ENCODE measurements at places on chromosomes 5 and 9.

- DNase-seq: peak; percentile 25
Measured at GRCh38 chr5:109921735-109922380, 232.1 kb downstream of the MAN2A1 start.

- DNase-seq: no peak
Measured at GRCh38 chr9:106890608-106891007, 27.6 kb downstream of the ZNF462 start.

GRCh38 chr9:133580419-133580738 is 28.8 kb downstream of the FAM163B start:
- DNase-seq: no peak

- DNase-seq: no peak
Measured at GRCh38 chr5:6480133-6481051, 31.7 kb downstream of the UBE2QL1 start.

- DNase-seq: no peak
Measured at GRCh38 chr5:89097103-89097502, 214.1 kb upstream of the MEF2C start.

- no peak for DNase-seq
Measured at GRCh38 chr9:92934321-92934720, 13.0 kb upstream of the FGD3 start.

GRCh38 chr5:143350751-143351602 is 52.5 kb downstream of the NR3C1 start:
- DNase-seq: no peak

DNA sequence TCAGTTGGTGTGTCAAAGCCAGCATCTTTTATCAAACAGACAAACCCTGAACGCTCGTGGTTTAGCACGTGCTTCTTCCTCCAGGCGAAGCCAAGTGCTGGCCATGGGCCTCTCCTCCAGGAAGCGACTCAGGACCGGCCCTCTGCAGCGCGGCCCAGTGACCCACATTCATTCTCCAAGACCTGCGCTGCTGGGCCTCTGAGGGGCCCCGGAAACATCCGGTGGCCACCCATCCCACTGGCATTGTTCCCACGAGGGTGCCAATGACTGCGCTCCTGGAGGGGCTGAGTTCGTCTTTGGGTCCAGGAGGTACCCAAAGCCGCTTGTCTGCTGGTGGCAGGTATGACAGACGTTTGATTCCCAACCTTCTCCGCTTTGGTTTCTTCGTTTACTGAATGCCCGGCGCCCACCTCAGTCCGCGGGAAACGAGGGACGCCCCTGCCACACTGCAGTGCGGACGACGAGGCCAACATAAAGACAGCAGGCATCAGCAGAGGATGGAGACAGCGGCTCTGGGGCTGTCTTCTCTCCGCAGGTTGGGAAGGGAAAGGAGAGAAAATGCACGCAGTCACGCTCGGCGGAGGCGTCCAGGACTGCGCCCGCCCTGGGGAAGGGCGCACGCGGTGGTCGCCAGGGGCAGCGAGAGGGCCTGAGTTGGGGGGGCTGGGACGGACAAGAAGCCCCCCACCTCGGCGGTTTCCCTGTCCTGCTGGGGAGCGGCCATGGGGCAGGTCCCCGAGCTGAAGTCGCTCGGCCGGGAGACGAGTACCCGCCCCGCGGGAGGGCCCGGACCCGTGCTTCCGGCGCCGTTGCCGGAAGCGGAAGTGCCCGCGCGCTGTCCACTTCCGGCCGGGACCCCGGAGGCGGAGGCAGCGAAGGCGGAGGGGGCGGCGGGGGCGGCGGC is at the start of gene EXOC3:
Gene EXOC3, plus strand, starts transcription at position 842 of the 904 bp plus-strand sequence. CDS start 3,030 bp downstream, outside the sequence.
- DNase-seq: peak; percentile 66

DNA sequence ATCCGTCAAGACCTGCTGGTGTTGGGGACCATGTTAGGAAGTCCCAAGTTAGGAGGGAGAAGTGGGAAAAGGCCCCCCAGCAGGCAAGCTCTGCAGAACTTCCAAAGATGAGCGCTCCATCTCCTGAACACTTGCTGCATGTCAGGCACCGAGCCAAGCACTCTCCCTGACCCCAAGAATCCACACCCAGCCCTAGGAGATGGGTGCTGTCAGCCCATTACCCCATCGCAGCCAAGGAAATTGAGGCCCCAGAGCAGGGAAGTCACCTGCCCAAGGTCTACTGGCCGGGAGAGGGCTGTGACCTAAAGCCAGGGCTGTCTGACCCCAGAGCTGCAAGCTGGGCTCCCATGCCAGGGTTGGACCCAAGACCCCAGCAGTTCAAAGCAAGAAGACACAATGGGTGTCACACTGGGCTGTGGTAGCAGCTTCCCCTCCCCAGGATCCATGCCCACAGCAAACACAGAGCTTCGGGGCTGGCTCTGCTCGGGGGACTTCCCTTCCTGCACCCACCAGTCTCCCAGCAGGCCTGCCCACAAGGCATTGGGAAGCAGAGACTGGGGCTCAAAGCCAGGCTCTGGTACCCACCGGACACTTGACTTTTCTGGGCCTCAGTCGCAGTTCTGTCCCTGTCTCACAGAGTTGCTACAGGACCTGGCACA is 13.5 kb downstream of the EEIG1 start:
- DNase-seq: no peak

GRCh38 chr5:143361438-143361837 is 42.0 kb downstream of the NR3C1 start:
- no peak for DNase-seq

DNA sequence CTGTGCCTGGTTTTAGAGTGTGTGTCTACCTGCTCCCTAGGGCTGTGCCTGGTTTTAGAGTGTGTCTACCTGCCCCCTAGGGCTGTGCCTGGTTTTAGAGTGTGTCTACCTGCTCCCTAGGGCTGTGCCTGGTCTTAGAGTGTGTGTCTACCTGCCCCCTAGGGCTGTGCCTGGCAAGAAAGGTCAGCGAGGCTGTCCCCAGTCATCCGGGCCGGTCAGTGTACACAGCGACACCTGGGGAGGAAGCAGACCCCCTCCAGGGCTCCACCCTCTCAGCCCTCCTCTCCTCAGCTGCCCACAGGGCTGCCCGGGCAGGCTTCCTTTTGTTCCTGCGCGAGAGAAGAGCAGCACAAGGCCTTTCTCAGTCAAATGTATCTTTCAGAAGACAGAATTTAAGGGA is 4.1 kb downstream of the NRARP start:
- DNase-seq: no peak

GRCh38 chr9:14888875-14889274 is 21.4 kb downstream of the FREM1 start:
- no peak for DNase-seq

GRCh38 chr5:116453988-116454411 is 120.6 kb downstream of the SEMA6A start:
- no peak for DNase-seq

DNA sequence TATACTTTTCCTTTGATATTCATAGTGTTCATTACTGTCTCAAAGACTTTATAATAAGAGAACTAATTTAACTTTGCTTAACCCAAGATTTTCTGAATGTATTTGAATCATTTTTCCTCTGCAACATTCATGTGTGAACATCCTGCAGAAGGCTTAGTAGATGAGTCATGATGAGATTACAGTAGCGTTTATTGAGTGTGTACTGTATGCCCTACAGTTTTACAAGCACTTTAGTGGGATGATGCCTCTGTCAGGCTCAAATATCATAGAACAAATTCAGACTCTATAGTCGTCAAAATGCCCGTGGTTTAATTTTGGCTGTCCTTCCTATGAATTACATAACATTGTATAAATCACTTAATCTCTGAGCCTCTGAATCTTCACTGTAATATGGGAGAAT is 41.2 kb downstream of the FYB1 start:
- no peak for DNase-seq

- DNase-seq: no peak
Measured at GRCh38 chr5:6556089-6556801, 76.6 kb downstream of the NSUN2 start.

GRCh38 chr5:9947944-9948343 is 301.7 kb downstream of the ATPSCKMT start:
- DNase-seq: no peak

DNA sequence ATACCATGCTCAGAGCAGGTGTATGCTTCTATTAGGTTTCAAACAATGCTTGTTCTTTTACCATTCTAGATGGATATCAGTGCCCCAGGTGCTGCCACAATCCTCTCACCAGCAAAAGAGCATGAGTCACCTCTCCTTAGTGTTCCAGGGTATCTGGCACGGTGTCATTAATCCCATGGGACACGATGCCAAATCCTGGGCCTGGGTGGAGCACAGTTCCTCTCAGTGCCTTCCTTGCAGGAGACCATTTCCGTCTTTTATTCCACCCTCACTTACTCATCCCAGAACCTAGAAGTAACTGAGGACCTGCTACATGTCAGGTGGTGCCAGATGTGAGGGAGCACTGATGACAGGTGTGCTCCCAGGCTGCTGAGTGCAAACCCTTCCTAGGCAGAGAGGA is 1.3 kb upstream of the OR13J1 start:
- DNase-seq: no peak

- DNase-seq: no peak
Measured at GRCh38 chr5:133933169-133933509, 35.3 kb downstream of the C5orf15 start.

- no peak for DNase-seq
Measured at GRCh38 chr5:74422030-74422429, 218.5 kb downstream of the ENC1 start.

DNA sequence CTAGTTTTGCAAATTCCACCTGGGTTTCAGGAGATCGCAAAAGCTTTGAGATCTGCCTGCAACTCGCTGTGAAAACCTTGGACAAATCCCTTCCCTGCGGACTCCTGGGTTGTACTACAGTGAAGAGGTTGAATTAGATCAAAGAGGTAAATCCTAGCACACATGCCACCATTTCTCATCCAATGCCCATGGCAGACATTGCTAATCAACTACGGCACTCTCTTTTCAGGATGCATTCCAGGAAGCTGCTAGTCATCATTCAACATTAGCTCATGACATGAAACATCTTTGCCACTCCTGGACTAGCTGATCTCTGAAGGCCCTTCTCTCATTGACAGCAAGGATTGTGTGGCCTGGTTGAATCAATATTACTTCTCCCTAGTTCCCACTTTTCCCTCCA is 46.1 kb downstream of the PCDH1 start:
- DNase-seq: no peak

GRCh38 chr5:150633429-150633828 is 7.0 kb upstream of the SYNPO start:
- DNase-seq: no peak

DNA sequence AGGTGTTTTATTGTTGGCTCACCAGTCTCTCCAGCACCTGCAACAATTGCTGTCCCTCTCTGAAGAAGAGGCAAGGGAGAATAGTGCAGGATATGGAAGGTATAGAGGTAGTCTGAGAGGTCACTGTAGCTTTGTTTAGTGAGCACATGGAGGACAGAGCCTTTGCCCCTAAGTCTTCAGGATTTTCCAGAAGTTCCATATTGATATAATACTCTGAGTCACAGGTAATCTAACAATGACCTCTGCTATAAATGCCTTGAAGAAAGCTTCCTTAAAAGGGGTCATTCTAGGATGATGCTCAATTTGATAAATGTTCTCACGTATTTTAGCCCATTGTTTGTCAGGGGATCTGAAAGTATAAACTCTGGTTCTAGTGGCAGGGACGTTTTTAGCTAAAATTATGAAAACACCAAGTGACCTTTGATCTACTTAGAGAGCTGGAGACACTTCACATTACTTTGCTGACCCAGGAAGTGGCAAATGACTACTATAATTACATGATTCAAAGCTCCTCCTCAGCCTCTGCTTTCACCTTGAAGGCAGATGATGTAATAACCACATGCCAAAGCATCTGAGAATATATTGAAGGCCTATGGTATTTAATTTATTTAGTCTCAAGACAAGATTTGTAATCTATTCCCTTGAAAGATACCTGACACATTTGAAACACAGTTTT is 366.9 kb upstream of the NUDT12 start:
- no peak for DNase-seq

DNA sequence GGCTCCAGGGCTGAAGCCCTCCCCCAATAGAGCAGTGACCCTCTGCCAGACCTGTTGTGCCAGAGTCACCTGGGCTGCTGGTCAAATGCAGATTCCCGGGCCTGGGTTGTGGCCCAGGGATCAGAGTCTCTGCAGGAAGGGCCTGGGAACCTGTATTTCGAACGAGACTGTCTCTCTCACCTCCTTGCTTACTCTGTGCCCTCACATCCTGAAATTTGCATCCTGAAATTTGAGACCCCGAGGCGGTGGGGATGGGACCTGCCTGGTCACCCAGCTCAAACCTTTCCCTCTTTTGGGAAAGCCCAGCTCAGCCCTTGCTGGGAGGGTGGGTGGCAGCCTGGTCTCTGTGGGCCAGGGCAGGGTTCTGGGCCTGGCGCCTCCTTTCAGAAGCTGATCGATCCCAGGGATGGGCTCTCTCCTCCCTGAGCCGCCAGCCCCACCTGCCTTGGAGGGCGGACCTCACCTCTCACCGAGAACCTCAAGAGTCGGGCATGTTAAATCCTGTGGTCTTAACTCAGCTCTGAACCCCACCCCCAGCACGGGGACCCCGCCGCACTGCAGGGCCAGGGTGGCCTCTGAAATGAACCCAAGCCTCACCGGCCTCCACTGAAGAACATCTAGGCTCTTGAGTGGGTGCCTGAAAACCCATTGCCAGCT is 44.0 kb upstream of the IER5L start:
- DNase-seq: no peak

GRCh38 chr5:13186177-13186576 is 758.3 kb downstream of the DNAH5 start:
- DNase-seq: no peak

- DNase-seq: no peak
Measured at GRCh38 chr5:102231693-102232619, 64.1 kb downstream of the SLCO4C1 start.
